Chondrocyte (in vitro differentiated cells): ENCODE measurements at places on chromosomes 2 and 18.

DNA sequence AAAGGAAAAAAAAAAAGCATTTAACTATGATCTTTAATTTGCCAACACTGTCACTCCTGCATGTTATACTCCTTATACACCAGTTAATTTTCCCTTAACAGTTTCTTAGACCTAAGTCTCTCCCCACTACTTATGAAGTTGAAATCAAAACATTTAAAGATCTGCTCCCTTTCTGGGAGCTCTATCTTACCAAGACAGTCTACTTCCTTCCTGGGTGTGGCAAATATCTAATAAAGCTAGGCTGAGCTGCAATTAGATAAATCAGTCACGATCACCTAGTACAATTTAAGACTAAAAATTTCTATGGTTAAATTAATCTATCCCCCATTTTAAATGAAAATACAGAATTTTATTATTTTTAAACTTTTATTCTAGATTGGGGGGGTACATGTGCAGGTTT lies 33.4 kb downstream of the PUM2 start:
- DNase-seq, result no peak

DNA sequence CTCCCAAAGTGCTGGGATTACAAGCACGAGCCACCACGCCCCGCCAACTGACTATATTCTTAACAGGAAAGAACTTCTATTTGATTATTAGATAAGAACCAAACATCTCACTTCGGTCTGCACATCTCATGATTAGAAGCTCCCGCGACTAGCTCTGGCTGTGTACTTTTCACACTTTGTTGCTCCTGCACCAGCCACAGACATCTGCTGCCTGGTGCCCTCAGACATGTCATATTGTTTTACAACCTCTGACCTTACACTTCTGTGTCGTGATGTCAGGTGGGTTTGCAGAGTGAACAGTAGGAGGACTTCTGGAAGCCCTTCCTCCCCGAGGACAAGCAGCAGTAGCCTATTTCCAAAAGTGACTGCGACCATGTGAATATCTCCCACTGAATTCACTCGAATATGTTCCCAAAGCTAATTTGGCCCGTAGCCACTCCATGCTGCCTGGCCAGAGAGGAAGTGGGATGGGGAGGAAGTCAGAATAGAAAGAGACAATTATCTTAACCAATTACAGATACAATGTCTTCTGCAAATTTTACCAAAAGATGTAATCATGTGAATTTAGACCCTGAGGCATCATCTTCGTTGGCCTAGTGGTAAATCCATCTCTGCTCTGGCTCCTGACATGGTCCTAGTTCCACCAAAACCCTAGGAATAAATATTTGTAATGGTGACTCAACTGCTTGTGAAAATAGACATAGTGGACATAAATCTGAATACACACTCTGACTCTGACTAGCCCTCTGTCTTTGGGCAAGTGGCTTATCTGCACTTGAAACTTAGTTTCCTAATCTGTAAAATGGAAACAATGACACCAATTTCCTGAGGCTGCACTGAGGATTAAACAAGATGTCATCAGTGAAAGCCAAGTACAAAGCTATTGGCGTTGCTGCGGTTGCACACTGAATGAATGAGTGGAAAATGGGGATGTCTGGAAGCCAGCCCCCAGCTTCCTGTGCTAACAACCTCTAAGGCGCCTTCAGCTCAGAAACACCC lies 406.1 kb downstream of the LRATD1 start:
- no peak for DNase-seq

GRCh38 chr2:39241588-39241987 lies 2.2 kb downstream of the CDKL4 start:
- DNase-seq, result no peak

GRCh38 chr2:28624793-28625701 lies 126.6 kb upstream of the PPP1CB start:
- DNase-seq, result no peak

- no peak for DNase-seq
Observed at GRCh38 chr18:70190529-70190928, 15.0 kb downstream of the RTTN start.

DNA sequence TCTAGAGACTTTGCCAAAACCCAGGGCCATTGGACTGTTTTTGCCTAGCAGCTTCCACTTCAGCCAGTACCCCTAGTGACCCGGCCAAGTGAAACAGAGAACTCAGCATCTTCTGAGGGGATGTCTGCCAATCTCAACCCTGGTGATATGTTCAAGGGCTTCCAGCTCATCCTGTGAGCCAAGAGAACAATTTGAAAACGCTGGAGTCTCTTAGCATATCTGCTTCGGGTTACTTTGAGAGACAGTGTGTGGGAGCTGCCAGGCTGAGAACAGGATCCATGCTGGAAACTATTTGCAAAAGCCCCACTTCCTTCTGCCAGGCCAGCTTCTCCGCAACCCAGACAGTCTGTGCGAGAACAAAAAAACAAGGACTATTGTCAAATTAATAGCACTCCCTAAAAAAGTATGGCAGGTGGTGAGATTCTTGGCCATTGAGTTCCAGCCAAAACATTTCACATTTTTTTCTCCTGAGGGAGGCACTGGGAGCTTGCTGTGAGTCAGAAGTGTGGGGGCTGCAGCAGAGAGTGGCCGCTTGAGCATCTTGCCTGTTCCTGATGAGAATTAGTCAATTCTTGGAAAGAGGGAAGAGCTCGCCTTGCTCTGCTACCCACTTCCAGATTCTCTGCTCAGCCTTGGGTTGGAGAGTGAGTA lies 395.6 kb upstream of the TRIB2 start:
- no peak for DNase-seq

DNA sequence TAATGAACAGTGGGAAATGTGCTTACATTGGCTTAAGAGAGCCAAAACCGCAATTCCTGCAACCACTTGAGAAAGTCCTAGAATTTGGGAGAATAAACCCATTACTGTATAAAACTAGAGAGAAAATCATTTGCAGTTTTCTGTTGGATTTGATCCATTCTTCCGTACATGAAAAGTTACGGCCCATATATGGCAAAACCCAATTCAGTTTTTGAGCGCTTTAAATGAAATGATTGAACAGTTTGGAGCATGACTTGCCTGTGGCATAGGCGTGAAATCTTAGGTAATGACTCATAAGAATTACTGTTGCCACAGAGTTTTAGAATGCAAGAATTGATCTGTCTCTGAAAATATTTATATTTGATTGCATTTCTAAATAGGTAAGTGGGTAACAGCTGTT lies 52.0 kb downstream of the PHLPP1 start:
- no peak for DNase-seq

GRCh38 chr2:18265614-18266586 lies 294.6 kb downstream of the RDH14 start:
- DNase-seq, result no peak

- no peak for DNase-seq
Observed at GRCh38 chr2:122481717-122482116, 726.3 kb downstream of the TSN start.
